Smooth muscle cell of the brain vasculature (primary cell): ENCODE measurements at places on chromosomes 11 and 22.

DNA sequence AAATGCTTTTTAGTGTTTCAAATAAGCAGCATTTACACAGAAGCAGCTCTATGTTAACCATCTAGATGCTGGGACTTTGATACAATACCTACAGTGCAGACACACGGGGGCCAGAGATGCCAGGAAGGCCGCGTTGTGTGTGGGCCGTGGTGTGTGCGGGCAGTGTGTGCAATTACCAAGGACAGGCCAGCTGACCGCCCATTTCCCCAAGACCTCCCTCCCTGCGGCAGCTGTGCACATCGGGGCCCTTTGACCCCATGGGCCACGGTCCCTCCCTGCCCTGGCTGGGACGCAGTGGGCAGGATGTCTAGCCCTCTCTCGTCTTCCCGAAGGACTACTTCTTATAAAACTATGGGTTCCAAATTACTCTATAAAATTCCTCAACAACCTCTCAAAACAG lies 38.4 kb downstream of the CLTCL1 start:
- DNase-seq, result no peak

- no peak for DNase-seq
Measured at GRCh38 chr11:130715085-130715876, 201.0 kb downstream of the SNX19 start.

GRCh38 chr11:80844110-80844819 lies 1403.4 kb upstream of the TENM4 start:
- no peak for DNase-seq

GRCh38 chr22:19988965-19989724 lies 27.5 kb downstream of the ARVCF start:
- no peak for DNase-seq

GRCh38 chr11:128733440-128734102 lies 39.7 kb downstream of the FLI1 start:
- no peak for DNase-seq
